ENCODE measurements at places on chromosomes 11 and 22. TPM values are rescaled to one million over a fixed set of nuclear protein-coding genes. Genes with fewer than 3 reads are reported as not detected.

Gene PTDSS2
- total RNA-seq = 31.5 TPM

Gene NEFH
- 0.08 TPM for total RNA-seq

Gene MS4A1
- total RNA-seq = not detected

Gene IFITM1
- total RNA-seq = 98.9 TPM

Gene CEP126
- 2.2 TPM for total RNA-seq

Gene CCDC116
- 0.30 TPM for total RNA-seq

- no peak for DNase-seq
These were observed 101.7 kb downstream of the TEAD1 start for GRCh38 chr11:12775955-12776354.

DNA sequence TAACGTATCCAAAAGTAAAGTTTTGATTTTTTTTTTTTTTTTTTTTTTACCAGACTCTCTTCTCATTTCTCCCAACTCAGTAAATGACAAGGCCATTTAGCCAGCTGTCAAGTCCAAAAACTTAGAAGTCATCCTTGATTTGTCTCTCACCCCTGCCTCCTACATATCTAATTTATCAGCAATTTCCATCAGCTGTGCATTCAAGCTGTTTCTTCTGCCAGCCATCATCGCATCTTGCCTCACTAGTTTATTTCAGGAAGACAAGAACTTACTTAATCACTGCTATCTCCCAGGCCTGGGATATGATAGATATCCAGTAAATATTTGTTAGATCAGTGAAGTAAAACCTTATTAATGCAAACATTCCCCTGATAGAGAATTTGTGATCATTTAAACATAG lies 47.6 kb downstream of the SCGB1A1 start:
- no peak for DNase-seq

GRCh38 chr11:27064086-27064485 lies 23.5 kb downstream of the BBOX1 start:
- no peak for DNase-seq

GRCh38 chr11:2903672-2904011 lies 18.1 kb upstream of the CDKN1C start:
- peak; percentile 52 for DNase-seq

DNA sequence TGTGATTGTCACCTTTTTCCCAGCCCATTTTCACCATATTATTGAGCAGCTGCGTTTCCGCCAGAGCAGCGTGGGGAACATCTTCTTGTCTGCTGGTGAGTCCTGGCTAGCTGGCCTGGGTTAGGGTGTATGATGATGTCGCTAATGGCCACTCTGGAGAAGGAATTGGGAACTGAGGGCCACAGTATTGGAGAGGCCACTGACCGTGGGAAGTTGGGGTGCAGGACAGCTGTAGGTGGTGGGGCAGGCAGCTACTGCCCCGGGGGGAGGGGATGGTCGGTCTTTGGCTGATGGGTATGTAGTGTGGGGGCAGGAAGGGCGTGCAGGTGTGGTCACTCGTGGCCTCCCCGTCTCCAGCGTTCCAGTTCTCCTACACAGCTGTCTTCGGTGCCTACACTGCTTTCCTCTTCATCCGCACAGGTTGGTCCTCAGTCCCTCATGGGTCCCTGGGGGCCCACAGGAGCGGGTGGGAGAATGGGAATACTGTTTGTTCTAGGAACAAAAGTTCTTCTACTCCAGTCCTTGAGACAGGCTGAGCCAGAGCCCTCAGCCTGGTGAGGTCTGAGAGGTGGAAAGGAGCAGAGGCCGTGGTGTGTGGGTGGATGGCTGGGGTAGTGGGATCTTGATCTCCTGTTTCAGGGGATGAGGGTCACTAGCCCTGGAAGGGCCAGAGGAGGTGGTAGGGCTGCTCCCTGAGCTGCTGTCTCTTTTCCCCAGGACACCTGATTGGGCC lies 2.1 kb downstream of the RCE1 start:
- DNase-seq = no peak

DNA sequence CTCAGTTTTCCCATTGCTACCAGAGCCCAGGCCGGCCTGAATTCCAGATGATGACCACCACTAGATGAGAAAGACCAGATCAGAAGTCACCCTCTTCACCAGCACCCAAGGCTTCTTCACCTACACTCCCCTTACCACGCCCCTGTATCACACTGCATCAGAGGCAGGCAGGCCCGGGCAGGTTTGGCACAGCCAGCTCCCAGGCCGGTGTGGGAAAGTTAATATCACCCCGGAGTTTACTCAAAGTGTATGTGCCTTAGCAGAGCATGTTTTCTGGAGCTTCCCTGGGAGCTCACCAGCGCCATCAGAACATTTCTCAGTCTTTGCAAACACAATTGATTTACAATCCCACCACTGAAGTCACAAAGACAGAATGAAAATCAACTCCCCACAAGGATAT lies 47.5 kb upstream of the POU2AF1 start:
- no peak for DNase-seq

- DNase-seq = no peak
These were observed 18.5 kb upstream of the B4GALNT4 start for GRCh38 chr11:350723-351255.

DNA sequence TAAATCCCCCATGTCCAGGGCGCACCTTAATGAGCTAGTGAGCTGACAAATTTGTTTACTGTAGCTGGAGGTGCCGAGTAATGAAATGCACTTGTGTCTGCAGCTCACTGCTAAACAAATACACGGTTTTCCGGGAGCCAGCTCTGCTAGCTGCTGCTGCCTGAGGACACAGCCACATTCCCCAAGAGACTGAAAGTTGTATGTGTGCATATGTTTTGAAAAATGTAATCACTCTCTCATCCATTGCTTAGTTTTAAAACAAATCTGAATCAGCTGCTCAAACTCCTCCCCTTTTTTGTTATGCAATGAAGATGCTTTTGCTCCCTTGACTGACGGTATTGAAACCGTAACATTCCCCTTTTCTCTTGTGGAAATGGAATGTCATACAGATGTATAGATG lies 62.4 kb upstream of the NNMT start:
- peak; percentile 40 for DNase-seq

DNA sequence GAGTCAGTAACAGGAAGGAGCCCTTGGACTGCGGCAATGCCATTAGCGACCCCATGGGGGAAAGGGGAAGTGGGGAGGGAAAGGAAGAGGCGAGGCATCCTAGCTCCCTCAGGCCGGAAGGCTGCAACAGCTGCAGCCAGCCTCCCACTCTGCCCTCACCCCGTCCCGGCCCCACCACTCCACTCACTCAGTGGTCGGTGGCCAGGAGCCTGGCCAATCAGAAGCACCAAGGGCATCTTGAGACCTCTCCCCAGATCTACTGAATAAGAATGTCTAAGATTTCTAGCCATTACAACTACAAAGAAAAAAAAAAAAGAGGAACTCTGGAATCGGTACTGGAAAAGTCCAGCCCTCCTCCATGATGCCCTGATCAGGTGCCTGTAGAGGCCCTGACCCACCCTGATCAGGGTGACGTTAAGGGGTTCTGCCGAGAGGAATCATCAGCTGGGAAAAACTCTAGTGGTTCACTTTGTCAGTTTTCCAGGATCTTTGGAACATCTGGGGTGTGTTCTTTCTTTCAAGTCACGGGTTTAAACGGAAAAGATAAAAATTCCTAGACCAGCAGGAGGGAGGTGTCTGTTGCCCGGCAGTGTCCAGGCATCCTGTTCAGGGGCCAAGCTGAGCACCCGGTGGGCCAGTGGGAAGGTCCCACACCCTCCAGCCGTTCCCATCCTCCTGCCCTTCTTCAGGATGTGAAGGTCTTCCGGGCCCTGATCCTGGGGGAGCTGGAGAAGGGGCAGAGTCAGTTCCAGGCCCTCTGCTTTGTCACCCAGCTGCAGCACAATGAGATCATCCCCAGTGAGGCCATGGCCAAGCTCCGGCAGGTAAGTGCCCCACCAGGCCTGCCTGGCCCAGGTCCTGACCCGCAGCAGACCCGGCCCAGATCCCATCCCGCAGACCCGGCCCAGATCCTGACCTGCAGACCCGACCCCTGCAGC lies 14.4 kb downstream of the OAF start:
- no peak for DNase-seq

- no peak for DNase-seq
These were observed 8.6 kb downstream of the MCAT start for GRCh38 chr22:43134553-43134952.

- peak; percentile 88 for DNase-seq
These were observed 6.4 kb downstream of the SNU13 start for GRCh38 chr22:41682033-41682807.

GRCh38 chr11:59259047-59259446 lies 46.3 kb upstream of the MPEG1 start:
- no peak for DNase-seq

DNA sequence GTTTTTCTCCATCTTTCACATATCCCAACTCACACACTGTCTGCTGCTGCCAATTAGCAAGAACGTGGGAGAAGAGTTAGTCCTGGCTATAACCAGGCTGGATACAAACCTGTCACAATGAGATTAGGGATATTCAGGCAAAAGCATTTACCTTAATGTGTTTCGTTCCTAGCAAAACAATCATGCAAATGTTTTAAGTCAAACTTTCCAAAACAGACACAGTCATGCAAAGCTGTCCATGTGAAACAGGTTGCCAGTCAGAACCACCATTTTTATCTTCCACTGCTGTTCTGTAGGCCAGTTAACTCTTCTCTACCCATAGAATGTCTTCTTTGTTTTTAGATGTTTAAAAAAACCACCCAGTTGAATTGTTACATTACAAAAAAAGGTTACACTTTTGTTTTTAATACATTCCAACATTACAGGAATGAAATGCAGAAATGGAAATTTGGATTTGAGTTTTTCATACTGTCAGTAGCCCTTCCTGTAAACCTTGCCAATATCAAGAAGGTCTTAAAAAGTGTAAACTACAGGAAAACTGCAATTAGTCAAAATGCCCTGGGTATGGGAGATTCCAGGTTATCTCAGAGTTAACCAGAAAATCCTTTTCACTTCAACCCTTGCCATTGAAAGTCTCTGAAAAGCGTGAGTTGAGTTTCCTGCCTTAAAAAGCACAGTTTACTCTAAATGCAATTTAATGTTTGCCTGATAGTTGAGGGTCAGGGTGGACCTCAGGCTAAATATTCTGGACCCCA lies 34.2 kb upstream of the LDLRAD3 start:
- no peak for DNase-seq

DNA sequence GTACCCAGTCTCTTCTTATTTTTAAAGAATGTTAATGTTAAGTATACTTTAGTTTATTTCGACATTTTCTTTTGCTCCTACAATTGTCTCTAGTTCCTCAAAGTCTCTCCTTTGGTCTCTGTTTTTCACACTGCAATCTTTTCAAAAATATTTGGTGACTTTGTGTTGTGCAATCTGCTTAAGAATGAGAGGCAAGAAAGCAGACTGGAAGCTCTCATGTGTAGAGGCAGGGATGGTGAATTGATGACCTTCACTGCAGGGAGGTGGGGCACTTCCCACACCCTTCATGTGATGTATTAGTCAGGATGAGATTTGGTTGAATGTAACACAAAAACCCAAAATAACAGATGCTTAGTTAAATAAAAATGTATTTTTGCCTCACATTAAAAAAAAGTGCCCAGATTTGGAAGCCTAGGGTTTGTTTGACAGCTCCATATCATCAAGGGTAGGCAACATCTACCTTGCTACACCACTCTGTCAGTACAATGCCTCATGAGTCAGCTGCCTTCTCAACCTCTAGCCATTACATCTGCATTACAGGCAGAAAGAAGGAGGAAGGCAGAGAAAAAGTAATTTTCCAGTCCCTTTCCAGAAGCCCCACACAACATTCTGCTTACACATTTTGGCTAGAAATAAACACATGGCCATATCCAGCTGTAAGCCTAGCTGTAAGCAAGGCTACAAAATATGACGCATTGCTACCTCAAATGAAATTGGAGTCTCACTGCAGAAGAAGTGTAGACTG lies 3.8 kb upstream of the MMP27 start:
- DNase-seq = no peak

- DNase-seq = no peak
These were observed 10.6 kb downstream of the NADSYN1 start for GRCh38 chr11:71463331-71464211.

DNA sequence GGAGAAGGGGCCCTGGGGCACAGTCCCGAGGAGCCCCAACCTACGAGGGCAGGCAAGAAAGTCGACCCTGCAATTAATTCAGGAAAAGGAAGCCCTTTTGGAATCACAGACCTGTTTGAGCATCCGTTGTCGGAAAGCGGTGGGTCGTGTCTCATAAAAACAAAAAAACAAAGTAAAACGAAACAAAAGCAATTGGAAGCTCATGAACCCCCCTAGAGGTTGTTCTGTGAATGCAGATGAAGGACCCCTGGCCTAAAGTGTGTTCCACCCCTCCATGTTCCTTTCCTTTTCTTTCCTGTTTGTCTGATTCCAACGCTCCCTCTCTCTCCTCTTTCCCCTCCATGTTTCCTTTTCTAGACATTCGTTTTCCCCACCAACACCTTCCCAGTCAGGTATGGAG lies 203.7 kb downstream of the GRIK4 start:
- no peak for DNase-seq

GRCh38 chr11:25247336-25247735 lies 750.5 kb downstream of the LUZP2 start:
- DNase-seq = no peak

DNA sequence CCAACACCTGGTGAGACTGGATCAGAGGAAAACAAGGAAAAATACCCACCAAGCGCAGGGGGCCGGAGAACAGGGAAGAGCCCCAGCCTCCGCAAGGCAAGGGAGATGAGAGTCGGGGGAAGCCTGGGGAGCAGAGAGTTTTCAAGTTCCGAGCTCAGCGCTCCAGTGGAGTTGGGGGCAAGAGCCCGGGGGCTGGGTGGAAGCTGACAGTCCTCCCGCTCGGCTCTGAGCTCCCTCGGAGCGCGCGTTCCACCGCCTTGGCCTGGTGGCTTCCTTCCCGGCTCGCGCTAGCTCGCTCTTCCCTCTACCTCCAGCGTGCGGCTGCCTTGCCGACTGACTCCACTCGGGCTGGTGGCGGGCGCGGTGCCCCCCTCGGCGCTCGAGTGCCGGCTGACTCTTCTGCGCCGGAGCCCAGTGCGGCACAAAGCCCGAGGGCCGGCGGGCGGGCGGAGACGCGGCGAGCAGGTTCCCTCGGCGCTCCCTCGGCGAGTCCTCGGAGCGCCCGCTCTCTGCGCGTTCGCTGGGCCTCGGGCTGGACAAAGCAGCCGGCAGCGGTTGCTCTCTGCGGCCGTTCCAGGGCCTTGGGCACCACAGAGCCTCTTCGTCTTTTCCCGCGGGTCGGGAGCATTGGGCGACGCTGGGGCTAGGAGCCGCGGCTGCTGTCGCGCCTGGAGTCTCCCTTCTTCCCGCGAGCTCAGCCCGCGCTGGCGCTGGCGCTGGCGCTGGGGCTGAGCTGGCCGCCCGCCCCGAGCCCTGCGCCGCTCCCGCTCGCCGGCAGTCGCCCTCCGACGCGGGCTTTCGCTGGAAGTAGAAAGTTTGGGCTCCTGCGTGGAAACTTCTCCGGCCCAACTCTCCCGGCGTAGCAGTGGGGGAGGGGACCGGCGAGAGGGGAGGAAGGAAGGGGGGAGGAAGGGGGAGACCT lies 1.0 kb downstream of the PAX6 start:
- DNase-seq = peak; percentile 61

- no peak for DNase-seq
These were observed 16.9 kb downstream of the SMCO4 start for GRCh38 chr11:93526346-93526633.

DNA sequence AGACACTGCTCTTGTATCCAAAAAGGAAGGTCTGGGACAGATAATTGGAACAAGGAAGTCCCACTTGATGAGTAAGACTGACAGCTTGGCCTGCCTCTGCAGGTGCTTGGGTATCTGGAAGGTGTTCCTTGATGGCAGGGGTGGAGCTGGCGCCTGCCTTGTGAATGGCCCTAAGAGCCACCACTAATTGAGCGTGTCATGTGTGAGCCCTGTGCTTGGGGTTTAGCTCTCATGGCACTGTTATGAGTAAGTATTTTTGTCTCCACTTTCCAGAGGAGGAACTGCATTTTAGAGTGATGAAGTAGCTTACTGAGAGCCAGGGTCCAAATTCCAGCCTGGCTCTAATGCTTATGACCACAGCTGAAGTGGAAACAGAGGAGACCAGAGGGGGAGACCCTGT lies 71.2 kb upstream of the NECTIN1 start:
- DNase-seq = no peak
